Activated naive CD8-positive, alpha-beta T cell treated with anti-CD3 and anti-CD28 coated beads, Interleukin-2, amount 10 ng/mL, durations not matched to agents 7 days and 5 days (primary cell): ENCODE measurements at places on chromosomes 6 and 20. TPM values are rescaled to one million over a fixed set of nuclear protein-coding genes. Genes with fewer than 3 reads are reported as not detected.

Gene POU5F1
- 0.22 TPM for total RNA-seq

- no peaks in the 10 kb centered on the region for H3K27me3 ChIP-seq
- H3K4me3 ChIP-seq: no peak overlapping the region
- DNase-seq: no peak
- H3K27ac ChIP-seq: no peak overlapping the region
- H3K4me1 ChIP-seq: peaks cover 3% of the 10 kb centered on the region
Measured at GRCh38 chr20:24163506-24163905, 174.9 kb upstream of the GGTLC1 start.

Gene C4B
- total RNA-seq: 5.7 TPM

GRCh38 chr6:89941763-89942497, 47.7 kb downstream of the GJA10 start:
- peaks cover 46% of the 10 kb centered on the region for H3K36me3 ChIP-seq
- no peaks in the 10 kb centered on the region for H3K27me3 ChIP-seq
- peak overlapping the region; percentile 74 for H3K27ac ChIP-seq
- no peak overlapping the region for H3K4me3 ChIP-seq
- no peak for DNase-seq

- H3K4me1 ChIP-seq: peaks cover 10% of the 10 kb centered on the region
- H3K36me3 ChIP-seq: peaks cover 29% of the 10 kb centered on the region
- H3K4me3 ChIP-seq: no peak overlapping the region
- H3K27ac ChIP-seq: no peak overlapping the region
- no peaks in the 10 kb centered on the region for H3K27me3 ChIP-seq
Measured at GRCh38 chr6:154758125-154758524, 24.9 kb downstream of the SCAF8 start.

Gene SEL1L2
- not detected for total RNA-seq

DNA sequence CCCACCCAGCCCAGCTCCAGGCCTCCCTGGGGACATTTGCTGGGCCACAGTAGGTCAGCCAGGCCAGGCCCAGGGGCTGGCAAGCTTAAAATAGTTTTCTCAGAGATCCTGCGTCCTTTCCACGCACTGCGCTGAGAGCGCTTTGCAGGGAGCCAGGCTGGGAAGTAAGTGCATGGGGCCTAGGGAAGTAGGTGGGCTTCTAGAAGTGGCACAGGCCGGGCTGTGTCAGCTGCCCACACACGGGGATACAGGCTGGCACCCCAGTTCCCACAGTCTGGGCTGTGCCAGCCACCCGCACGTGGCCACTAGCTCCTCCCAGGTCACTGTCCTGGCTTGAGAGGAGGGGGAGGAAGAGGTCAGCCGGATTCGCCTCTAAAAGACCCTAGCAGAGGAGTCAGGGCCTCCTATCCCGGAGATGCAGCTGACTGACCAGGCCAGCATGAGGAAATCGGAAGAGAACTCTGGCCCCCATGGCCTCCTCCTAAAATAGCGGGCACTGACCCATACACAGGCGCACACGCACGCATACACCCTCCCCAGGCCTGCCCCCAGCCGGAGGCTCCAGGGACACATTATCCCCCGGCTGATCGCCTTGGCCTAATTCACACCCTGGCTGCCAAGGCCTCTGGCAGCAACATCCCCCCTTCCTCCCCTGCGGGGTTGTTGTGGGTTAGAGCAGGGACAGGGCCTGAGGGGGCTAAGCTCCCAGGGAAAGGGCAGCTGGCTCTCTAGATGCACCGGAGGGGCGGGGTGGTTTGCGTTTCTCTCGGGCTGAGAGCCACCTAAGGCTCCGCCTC, 5.4 kb downstream of the SLCO4A1 start:
- no peak overlapping the region for H3K4me3 ChIP-seq
- H3K27ac ChIP-seq: peak overlapping the region; percentile 61
- DNase-seq: no peak
- H3K27me3 ChIP-seq: no peaks in the 10 kb centered on the region
- H3K4me1 ChIP-seq: peaks cover 58% of the 10 kb centered on the region

DNA sequence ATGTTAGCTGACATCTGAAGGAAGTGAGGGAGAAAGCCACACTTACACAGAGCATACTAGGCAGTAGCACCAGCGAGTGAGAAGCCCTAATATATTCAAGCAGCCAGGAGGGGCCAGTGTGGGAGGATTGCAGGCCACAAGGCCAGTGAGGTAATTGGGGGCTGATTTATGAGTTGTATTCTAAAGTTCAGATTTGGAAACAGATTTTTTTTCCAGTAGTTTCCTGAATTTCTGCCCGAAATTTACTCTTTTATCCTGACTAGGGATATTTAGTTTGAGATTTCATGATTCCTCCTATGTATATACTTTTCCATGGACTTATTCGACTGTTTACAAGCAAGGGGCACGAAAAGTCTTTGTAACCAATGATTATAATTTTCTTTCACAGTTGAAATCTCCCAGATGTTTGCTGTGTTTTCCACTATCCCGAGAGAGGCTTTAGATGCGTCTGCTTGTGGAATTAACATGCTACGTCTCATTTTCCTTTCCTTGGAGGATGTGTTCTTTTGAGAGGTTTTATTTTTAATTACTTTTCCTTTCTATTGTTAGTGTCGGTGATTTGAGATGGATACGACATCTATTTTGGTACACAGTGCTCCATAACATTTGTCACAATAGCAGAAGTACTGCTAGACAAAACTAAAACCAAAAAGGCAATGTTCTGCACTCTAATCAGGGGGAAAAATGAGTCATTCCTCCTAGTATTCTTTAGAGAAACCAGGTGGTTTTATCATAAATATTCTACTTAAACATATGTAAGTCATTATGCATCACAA, 356.3 kb upstream of the HSF2 start:
- no peak for DNase-seq
- H3K4me1 ChIP-seq: peaks cover 4% of the 10 kb centered on the region
- no peaks in the 10 kb centered on the region for H3K36me3 ChIP-seq
- peaks cover 4% of the 10 kb centered on the region for H3K27me3 ChIP-seq
- H3K27ac ChIP-seq: no peak overlapping the region
- H3K4me3 ChIP-seq: no peak overlapping the region

DNA sequence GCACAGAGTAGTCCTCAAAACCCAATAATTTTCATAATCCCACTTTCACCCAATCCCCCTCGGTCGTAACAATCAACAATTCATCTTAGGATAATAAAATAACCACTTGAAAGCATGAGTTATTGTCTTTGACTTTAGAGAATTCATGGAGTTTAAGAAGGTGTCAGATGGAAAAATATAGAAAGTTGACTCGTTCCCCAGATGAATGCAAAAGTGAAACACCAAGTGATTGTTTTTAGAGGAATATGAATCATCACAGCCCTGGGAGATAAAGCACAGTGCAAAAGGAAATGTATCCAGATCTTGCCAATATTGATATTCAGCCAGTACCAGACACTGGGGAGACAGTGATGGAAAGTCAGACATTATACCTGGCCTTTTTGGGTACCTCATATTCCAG, 860.5 kb downstream of the DHX35 start:
- no peak overlapping the region for H3K4me3 ChIP-seq
- no peak for DNase-seq
- H3K4me1 ChIP-seq: no peaks in the 10 kb centered on the region
- no peaks in the 10 kb centered on the region for H3K36me3 ChIP-seq
- no peak overlapping the region for H3K27ac ChIP-seq

Gene RWDD2A
- total RNA-seq: 2.2 TPM

- no peak overlapping the region for H3K4me3 ChIP-seq
- no peaks in the 10 kb centered on the region for H3K4me1 ChIP-seq
- H3K27ac ChIP-seq: no peak overlapping the region
- H3K36me3 ChIP-seq: no peaks in the 10 kb centered on the region
Measured at GRCh38 chr6:136435101-136435500, 115.1 kb downstream of the MAP7 start.

Gene TRAPPC3L
- total RNA-seq: not detected

- H3K36me3 ChIP-seq: no peaks in the 10 kb centered on the region
- peak overlapping the region; percentile 38 for H3K4me3 ChIP-seq
- DNase-seq: no peak
- H3K27ac ChIP-seq: no peak overlapping the region
- H3K27me3 ChIP-seq: peaks cover 65% of the 10 kb centered on the region
Measured at GRCh38 chr6:28597217-28597835, 71.6 kb downstream of the GPX5 start.

- no peak for DNase-seq
- no peaks in the 10 kb centered on the region for H3K36me3 ChIP-seq
- H3K27me3 ChIP-seq: peaks cover 16% of the 10 kb centered on the region
- H3K4me1 ChIP-seq: no peaks in the 10 kb centered on the region
- H3K27ac ChIP-seq: no peak overlapping the region
Measured at GRCh38 chr6:81812401-81812800, 59.9 kb upstream of the TENT5A start.

Gene LZTS3
- total RNA-seq: 2.1 TPM

Gene MICB
- total RNA-seq: 41.5 TPM

Gene RNF39
- total RNA-seq: not detected

DNA sequence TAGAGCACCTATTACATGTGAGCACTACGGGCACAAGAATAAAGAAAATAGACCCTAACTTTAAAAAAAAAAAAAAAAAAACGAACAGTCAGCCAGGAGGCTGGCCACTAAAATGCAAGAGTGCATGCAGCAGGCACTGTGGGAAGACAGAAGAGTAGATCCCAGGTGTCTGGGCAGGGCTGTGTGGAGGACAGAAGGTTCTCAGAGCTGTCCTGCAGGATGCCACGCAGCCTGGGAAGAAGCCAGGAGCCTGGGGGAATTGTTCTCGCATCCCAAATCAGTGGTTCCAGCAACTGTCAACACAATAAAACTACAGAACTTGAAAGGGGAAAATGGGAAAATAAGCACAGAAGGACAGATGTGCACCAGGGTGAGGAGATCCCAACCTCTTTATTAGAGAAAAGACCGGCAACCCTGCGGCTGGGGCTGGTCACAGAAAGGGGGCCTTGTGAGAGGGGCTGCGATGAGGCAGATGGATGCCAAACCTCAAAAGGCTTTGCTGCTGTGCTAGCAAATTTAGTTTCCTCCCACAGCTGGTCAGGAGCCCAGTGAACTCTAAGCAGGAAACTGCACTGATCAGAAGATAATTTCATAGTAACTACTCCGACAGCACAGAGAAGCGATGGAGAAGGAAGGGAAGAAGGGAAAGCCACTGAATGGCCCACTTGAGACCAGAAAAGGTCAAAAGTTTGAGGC, 30.9 kb downstream of the MAP3K5 start:
- no peak for DNase-seq
- no peaks in the 10 kb centered on the region for H3K27me3 ChIP-seq
- H3K36me3 ChIP-seq: peaks cover 11% of the 10 kb centered on the region
- peak overlapping the region; percentile 72 for H3K4me3 ChIP-seq
- peak overlapping the region; percentile 71 for H3K27ac ChIP-seq
